ENCODE measurements at places on chromosomes 6 and 20.

DNA sequence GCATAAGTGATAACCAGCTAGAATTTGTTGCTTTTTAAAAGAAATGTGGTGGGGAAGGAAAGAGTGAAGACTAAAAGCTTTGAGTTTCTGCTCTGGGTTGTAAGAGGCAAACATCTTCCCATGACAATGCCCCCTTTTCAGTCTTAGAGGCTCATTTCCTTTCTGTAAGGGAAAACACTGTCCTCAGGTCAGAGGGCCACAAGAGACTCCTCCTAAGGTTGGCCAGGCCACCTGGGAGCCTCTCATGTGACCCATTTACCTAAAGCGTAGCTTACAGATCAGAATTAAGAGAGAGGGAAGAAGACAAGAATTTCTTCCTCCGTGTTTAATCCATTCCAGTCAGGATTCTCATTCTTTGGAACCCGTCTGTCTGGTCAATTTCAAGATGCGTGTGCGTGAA, 220.4 kb upstream of the HEY2 start:
- DNase-seq: no peak

GRCh38 chr20:47317127-47317895, 39.2 kb downstream of the ZMYND8 start:
- peak; percentile 39 for DNase-seq

DNA sequence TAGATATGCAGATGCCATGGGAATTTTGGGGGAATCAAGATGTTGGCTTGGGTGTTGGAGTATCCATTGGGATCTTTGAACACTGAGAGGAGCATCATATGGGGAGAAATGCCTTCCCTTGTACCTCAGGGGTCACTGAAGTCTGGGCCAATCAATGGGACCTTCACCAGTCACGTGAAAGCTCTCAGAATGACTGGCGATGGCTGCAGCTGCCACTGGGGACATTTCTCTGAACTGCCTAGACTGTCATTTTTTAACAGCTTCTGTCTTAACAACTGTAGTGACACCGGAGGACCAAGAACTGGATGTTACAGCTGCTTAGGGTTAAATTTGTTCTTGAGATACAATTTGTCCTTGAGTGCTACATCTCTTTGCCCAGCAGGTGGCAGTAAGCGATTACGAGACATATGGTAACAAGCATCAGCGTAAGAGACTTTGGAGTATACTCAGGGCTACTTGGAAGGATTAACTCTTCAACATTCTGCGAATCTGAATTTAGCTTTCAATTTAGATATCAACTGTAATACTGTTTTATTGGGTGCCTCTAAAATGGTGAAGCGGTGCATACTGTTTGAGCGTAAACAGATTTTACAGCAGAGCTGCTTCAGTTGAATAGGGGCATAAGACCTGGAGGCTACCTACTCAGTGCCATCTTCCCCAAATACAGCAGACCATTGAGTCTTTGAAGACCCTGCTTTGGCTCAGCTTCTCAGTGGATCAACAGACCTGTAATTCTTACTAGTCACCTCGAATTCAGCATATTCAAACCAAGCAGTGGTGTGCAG, 36.0 kb downstream of the CCN2 start:
- peak; percentile 62 for DNase-seq

- DNase-seq: no peak
Observed at GRCh38 chr20:34495916-34496315, 20.3 kb upstream of the DYNLRB1 start.

- DNase-seq: no peak
Observed at GRCh38 chr6:19410481-19410880, 426.7 kb upstream of the ID4 start.

DNA sequence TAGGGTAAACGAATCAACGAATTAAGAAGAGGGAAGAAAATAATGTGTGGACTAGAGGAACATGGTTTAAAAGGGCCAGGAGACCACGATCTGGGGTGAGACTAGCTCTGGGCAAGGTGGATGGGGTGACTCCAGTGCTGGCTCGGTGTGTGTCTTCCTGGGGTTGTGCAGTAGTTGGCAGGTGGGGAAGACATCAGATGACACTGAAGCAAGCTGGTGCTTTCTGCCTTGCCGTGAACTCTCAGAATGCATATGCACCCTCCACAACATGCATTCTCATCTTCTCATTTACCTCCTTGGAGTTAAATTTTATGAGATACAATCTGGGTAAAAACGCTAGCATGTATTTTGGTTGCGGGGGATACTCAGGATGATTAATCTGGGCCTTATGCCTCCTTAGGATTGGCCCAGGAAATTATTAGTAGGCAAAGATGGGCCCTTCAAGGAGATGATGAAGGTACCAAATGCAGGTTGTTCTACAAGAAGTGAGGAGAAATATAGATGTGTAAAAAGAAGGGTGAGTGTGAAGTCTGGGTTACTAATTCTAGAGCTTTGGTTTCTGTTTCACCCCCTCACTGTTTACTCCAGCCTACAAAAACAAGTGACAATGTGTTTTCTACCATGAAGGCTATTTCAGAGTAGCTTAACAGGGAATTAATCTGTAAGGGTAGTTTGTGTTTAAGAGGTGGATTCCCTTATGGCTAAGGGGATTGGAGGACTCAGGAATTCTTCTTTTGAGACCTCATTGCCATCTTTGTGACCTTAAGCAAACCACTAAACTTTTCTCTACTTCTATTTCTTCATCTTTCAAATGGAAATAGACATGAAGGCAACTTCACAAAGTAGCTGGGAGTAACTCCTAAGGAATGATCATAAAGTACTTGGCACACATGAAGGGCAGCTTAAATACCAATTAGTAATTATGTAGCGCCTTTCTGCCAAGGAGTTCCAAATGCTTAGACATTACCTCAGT, 71.0 kb upstream of the SUPT3H start:
- DNase-seq: no peak

- DNase-seq: peak; percentile 51
Observed at GRCh38 chr6:81750681-81751387, 1.6 kb downstream of the TENT5A start.

DNA sequence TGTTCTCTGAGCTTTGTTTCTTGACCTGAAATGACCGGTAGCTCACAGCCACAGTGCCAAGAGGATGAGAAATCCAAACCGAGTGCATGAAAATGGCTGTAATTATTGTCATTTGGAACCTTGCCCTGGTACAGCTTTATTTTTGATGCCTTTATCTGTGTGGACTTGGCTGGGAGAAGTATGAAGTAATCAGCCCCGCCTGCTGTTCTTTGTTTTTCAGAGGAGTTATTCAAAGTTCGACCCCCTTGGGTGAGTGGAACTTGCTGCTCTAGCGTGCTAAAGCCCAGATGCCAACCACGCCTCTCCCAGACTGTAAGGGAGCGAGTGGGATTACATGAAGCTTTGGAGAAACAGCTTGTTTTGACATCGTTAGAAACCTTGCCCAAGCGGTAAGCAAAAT, 48.3 kb downstream of the ECT2L start:
- DNase-seq: peak; percentile 44

DNA sequence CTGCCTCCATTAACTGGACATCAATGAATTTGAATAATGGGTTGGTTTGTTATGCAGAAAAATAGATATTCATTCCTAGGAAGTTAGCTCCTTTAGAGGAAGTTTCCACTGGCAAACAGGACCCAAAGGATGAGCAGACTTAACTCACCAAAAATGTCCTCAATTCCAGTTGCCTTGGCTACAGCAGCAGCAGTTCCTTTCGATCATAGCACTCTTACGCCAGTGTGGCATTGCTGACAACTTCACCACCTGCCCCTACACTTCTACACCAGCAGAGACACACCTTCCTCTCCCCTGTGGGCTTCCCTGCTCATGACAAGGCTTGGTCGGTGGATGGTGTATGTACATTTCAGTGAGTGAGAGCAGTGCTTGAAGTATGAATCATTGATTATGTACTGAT, 532.8 kb downstream of the QKI start:
- no peak for DNase-seq

DNA sequence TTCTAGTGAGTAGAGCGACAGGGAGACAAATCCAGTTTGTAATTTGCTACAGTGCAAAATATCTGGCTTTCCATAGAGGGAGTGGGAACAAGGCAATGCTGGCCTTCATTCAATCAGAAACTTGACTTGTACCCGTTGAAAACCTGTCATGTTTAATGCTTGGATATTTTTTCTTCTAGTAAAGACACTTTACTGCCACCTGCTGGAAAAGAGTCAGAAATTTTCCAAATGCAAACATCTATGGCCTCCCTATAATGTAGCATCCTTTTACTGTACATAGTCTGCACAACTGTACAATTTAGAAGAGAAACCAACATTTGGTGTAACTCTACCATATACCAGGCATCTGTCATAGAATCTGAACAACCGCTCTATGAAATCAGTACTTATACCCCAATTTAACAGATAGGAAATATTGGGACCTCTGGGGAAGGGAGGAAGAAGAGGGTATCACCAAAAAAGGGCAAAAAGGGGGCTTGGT, 16.7 kb upstream of the TBC1D20 start:
- DNase-seq: peak; percentile 83

GRCh38 chr6:137473598-137473997, 20.6 kb downstream of the OLIG3 start:
- no peak for DNase-seq

- DNase-seq: no peak
Observed at GRCh38 chr20:57450931-57451330, 59.7 kb downstream of the RBM38 start.

- no peak for DNase-seq
Observed at GRCh38 chr6:80376411-80376810, 269.9 kb downstream of the BCKDHB start.
